ENCODE measurements at places on chromosomes 6 and 20. TPM values are rescaled to one million over a fixed set of nuclear protein-coding genes. Genes with fewer than 3 reads are reported as not detected.

The UQCC2 gene
- total RNA-seq, result 100 TPM

The KCNS1 gene
- 0.05 TPM for total RNA-seq

The GGTLC1 gene
- not detected for total RNA-seq

The POM121L2 gene
- total RNA-seq, result not detected

The CLPSL2 gene
- not detected for total RNA-seq

The CEP162 gene
- 10.5 TPM for total RNA-seq

The ADAM33 gene
- not detected for total RNA-seq

The SLA2 gene
- total RNA-seq, result 68.9 TPM

The SLC35D3 gene
- total RNA-seq, result not detected

The FOXS1 gene
- not detected for total RNA-seq

The SEMG1 gene
- not detected for total RNA-seq

The ZC3H12D gene
- 9.7 TPM for total RNA-seq

The PRL gene
- not detected for total RNA-seq

The ARHGAP18 gene
- 12.4 TPM for total RNA-seq

The LY6G6C gene
- total RNA-seq, result 0.25 TPM

The MROH8 gene
- total RNA-seq, result 1.6 TPM

The SPATA2 gene
- total RNA-seq, result 7.7 TPM

The UBE2C gene
- 181 TPM for total RNA-seq

The LINC00237 gene
- total RNA-seq, result not detected

The SMIM28 gene
- total RNA-seq, result not detected

The MICB gene
- 54.9 TPM for total RNA-seq

The KIAA0408 gene
- total RNA-seq, result 11.2 TPM

The EYA2 gene
- total RNA-seq, result not detected

The TFB1M gene
- total RNA-seq, result 24.6 TPM

The LPA gene
- total RNA-seq, result not detected

The HDGFL1 gene
- total RNA-seq, result not detected

The GTPBP2 gene
- total RNA-seq, result 93.0 TPM

The PTCHD4 gene
- not detected for total RNA-seq

The HTR1E gene
- total RNA-seq, result not detected

The ULBP1 gene
- 0.27 TPM for total RNA-seq

The TCP11 gene
- not detected for total RNA-seq

The TGIF2 gene
- total RNA-seq, result 30.5 TPM

The PNPLA1 gene
- not detected for total RNA-seq

The IL20RA gene
- not detected for total RNA-seq

The CFAP206 gene
- total RNA-seq, result 0.07 TPM

The DEFB128 gene
- total RNA-seq, result not detected
